ENCODE measurements at places on chromosomes 2 and 18.

DNA sequence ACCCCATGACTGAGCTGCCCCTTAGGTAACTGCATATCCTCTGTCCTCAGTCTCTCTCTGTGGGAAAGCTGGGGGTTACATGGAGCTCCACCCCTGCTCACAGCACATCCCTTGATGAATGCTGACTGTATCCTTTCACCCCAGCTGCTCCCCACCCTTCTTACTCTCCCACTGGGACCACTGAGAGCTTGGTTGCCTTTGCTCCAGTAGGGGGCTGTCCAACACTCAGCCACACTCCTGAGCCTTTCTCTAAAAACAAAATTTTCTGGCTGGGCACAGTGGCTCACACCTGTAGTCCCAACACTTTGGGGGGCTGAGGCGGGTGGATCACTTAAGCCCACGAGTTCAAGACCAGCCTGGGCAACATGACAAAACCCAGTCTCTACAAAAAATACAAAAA, 89.2 kb upstream of the MSH2 start:
- no peak for DNase-seq

- no peak for DNase-seq
Measured at GRCh38 chr2:156536534-156536933, 100.4 kb downstream of the GPD2 start.

- no peak for DNase-seq
Measured at GRCh38 chr2:3168230-3168891, 209.3 kb downstream of the EIPR1 start.

GRCh38 chr2:120556911-120557310, 178.8 kb upstream of the GLI2 start:
- DNase-seq = no peak

DNA sequence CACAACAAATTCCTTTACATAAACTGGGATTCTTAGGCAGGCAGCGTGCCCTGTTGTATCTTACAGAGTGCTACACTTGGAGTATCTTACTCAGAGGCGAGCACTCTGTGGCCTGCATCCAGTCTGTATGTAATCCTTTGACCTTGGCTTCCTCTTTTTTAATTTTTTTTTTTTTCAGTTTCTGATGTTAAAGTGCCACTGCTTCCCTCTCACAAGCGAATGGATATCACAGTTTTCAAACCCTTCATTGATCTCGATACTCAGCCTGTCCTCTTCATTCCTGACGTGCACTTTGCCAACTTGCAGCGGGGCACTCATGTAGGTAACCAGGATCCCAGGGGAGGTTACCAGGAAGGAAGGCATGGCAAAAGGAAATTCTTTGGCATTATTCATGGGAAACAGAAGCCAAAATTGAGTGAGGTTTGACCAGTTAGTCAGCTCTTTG, 40.4 kb downstream of the GRHL1 start:
- no peak for DNase-seq

GRCh38 chr2:241379481-241380480, 23.7 kb downstream of the FARP2 start:
- no peak for DNase-seq

GRCh38 chr2:1747065-1747941, 3.0 kb upstream of the PXDN start:
- DNase-seq = no peak

GRCh38 chr2:10497797-10498251, 49.7 kb upstream of the ODC1 start:
- DNase-seq = no peak

DNA sequence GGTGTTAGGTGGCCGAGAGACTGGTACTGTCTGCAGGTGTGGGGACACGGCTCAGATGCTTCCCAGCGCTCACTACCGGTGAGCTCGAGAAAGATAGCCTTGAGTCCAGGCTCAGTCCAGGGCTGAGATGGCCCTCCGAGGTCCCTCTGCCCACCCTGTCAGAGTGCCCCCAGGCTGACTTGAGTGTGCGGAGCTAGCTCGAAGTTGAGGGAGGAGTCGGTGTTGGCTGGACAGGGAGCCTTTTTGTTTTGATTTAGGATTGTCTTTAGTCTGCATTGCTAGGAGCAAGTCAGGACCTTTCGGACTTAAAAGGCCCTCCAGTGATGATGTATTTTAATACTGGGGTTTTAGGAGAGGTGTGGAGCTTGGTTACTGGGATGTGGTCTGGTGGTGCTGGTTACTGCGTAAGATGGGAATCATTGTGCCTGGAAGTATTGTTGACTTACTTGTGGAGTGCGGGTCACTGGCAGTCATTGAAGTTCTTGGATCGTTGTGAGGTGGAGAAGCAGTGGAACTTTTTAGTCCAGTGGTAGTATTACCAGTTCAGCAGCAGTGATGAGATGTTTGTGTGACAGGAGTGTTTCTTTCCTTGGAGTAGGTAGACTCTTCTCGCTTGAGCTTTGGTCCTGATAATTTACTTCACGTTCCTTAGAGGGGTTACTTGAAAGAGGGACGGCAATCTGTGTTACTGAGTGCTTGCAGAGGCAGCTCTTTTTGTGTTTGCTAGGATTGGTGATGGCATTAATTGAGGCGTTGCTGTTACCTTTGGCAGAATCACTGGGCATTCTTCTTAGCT, 633 bp downstream of the KIAA1328 start:
- DNase-seq = no peak

DNA sequence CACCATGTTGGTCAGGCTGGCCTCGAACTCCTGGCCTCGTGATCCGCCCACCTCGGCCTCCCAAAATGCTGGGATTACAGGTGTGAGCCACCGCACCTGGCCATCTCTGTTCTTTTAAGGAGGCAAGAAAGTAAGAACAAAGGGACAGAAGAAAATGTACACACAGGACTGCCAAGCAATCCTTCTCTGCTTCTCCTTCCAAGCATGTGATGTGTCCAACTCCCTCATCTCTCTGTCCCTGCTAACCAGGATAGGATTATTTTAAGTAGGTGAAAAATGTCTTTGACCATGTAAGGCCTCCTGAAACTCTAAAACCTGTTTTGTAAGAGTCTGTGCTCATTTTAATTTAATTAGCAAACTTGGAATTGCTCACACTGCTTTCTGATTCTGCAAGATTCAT, 89.3 kb upstream of the ATL2 start:
- no peak for DNase-seq

GRCh38 chr2:10845640-10846039, 33.1 kb upstream of the PDIA6 start:
- no peak for DNase-seq

- no peak for DNase-seq
Measured at GRCh38 chr18:13265008-13265910, 46.7 kb downstream of the LDLRAD4 start.

DNA sequence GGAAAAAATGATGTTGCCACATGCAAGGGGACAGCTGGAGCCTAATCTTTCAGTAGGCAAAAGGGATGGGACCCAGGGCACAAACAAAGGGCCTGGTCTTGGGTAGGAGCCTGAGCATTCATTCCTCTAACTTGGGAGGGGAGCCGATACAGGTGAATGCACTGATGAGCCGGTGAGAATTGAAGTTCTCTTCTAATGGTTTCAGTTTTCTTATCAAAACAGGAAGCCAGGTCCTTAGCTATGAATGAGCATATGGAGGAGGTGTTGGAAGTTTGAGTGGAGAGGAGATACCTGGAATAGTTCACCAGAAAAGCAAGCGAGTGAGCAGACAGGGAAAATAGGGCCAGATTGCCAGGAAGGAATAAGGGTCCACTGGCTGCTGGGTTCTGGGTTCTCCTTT, 10.1 kb downstream of the DPP4 start:
- DNase-seq = no peak

DNA sequence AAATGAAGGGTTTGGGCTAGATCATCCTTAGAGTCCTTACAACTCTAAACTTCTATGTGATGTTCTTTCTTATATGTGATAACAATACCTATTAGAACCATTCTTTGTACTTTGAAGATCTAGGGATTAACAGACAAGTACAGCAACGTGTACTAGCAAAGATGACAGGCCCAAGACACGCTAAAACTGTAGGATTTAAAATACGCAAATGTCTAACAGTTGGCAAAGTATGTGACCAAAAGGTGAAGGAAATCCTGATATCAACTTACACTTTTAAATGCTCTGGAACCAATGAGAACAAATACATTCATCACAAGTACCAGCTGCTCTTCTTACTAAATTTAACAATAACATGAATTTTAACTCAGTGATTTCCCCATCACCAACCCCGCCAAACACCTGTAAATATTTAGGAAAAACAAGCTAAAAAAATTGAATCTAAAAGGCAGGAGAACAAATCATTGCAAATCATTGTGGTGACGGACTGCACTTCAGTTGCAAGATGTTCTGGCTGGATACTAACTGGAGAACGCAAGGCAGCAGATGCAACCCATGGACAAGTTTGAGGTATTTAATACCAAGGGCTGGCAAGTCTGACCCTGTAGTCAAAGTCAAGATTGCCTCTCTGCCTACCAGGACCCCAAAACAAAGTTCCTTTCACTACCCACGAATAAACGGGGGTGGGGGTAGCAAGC, 1.4 kb downstream of the ANKRD44 start:
- no peak for DNase-seq

- DNase-seq = no peak
Measured at GRCh38 chr2:9308186-9308955, 101.8 kb downstream of the ASAP2 start.

- DNase-seq = no peak
Measured at GRCh38 chr2:30514134-30514847, 67.2 kb downstream of the LCLAT1 start.

GRCh38 chr2:106108351-106108750, 85.8 kb downstream of the UXS1 start:
- no peak for DNase-seq

GRCh38 chr2:144099340-144099739, 420.6 kb downstream of the ZEB2 start:
- no peak for DNase-seq

DNA sequence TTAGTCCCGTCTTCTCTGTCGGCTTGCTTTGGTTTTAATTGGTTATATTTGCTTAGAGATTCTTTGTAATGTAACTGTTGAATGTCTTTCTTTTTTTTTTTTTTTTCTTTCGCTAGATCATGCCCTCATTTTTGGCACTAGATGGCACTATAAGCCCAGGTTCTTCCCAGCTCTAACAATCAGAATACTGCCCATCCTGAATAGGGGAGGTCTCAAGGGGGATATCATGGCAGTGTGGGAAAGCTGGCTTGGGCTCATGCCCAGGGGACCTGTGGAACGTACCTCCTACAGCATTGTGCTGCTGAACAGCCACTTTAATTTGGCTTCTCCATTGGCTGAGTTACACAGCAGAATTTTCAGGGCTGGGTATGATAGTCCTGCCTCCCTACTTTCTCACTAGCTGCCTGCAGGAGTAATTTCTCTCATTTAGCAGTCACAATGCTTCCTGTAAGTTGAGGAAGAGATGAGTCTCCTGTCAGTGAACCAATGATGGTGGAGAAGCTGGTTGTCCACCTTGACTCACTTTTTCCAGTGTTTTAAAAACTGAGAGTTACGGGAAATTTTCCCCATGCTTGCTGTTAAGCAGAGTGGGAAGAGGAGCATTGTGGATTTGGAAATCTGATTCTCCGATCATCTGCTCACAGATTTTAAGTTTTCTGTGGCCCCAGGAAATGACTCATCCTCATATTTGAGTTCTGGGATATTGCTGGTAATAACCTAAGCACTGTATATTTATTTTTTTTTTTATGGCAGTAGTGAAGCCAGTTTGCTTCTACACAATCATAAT, 47.2 kb downstream of the RAD51AP2 start:
- peak; percentile 16 for DNase-seq

GRCh38 chr2:57906152-57906732, 140.4 kb upstream of the VRK2 start:
- no peak for DNase-seq

- DNase-seq = no peak
Measured at GRCh38 chr2:153403940-153404339, 74.6 kb downstream of the RPRM start.

DNA sequence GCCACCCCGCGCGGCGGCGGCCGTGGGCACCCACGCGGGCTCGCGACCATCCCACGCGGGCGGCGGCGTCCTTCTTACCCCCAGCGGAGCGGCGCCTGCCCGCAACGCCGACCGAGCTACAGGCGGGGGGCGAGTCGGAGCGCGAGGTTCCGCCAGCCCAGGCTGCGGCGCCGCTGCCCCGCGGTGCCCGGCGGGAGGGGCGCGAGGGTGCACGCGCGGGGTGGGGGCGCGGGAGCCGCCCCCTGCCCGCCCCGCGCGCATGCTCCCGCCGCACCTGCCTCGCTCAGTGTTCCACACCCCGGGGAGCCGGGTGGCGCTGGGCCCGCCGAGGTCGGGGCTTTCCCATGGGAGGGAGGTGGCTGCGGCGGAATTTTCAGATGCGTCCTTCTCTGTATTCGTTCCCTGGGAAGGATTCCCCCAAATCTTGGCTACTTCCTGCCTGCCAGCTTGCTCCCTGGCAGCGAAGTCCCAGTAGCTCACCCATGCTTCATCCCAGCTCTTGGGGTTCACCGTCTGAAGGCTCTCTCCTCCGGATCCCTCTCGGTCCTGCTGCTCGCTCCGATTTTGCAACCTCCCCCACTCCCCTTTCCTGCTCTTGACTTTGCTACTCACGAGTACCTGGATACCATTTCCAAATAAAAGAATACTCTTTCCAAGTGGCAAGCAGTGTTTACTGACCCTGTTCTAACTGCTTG, at the start of gene L3MBTL4:
L3MBTL4 (minus strand) TSS at position 189 of the 695 bp plus-strand sequence. CDS start 103,286 bp downstream, outside the sequence.
- DNase-seq = no peak

DNA sequence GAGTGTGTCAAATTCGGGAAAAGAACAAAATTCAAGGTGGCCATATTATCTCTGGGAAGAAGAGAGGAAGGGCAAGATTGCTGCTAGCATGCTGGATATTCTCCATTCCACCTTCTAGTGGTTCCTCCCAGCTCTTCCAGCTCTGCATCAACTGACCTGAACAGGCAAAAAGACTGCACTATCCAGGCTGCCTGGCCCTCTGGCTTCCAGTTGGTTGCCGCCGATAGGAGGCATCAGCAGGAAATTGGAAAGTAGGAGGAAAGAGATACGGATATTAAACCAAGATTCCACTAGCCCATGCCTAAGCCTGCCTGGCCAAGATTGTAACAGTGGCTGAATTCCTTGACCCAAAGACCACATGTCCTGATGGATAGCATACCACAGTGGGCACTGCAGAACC, 1.7 kb upstream of the RTTN start:
- no peak for DNase-seq

- no peak for DNase-seq
Measured at GRCh38 chr2:240013343-240013742, 11.8 kb downstream of the NDUFA10 start.

DNA sequence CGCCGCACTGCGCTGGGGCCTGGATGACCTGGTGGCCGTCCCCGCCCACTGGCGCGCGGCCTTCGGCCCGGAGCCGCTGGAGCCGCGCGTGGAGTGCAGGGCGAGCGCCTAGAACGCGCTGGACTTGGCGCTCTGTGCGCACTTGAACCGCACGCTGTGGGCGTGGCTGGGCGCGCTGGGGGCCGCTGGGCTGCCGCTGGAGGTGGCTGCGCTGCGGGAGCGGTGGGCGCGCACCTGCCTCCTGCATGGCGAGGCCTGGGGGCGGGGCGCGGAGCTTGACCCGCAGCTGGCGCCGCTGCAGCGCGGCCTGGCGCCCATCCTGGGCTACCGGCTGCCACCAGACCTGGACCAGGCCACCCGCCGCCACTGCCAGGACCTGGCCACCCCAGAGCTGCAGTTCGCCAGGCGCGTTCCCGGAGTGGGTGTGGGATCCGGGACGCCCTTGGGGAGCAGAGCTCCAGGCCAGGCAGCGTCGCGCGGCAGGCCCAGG, 9.9 kb downstream of the AQP12B start:
- DNase-seq = no peak

Measured in brain pericyte (primary cell).